ENCODE measurements at places on chromosomes 7 and 10.

DNA sequence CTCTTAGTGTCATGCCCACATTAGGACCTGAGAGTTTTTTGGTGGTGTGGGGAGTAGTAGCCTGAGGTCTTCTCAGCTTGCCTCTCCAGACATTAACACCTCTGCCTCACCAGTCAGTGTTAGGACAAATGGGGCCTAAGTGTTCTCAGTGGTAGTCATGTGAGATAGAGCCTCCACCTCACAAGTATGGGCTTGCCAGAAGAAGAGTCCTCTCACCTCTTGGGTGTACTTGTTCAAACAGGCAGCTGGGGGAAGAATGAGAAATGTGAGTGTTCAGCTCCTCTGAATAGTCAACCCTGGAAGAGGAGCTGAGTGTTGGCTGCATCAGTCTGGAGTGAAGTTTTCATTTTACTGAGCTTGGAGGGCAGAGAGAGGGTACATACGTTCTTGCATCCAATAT lies 464.6 kb downstream of the POM121L12 start:
- DNase-seq = no peak

DNA sequence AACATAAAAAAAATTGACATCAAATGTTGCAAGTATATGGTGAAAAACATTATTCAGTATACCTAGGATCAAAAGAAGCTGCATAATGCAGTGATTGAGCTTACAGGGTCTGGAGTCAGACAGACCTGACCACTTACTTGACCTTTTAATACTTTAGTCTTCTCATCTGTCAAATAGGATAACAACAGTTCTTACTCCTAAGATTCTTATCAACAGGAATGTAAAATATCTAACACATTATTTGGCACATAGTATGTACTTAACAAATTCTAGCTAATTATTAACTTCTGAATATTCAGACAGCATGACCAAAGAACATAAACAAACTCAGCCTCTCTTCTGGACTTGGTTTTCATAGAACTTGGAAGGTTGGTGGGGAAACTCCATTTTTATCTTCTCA lies 45.6 kb upstream of the PIP4K2A start:
- no peak for DNase-seq

DNA sequence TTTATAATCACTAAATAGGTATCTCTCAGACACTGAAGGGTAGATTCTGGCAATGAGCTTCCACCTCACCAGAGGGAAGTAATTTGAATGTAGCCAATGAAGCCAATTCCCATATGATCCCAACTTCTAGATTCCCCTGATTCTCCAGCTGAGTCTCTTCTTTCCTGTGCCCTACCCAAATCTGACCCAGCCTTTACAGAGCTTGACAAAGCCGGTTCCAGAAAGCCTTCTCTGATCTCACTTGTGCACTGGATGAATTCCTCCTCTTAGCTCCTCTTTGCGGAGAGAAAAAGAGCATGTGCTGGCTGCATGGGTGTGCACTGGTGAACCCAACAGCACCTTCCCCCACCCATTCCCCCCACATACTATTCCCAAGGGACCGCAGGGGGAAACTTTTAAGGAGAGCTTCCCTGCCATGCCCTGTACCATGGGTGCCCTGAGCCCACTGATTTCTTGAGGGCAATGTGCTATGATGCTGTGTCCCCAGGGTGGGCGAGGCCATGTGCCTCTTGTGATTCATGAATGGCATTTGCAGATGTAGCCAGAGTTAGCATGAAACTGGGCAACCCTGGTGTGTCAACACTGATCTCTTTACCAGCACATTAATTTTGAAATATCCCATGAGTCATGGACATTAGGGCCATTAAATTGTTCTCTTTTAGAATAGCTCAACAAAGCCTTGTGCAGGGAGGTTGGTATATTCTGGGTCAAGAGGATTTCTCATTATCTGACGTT lies 50.4 kb upstream of the PLEKHA1 start:
- no peak for DNase-seq

- no peak for DNase-seq
Observed at GRCh38 chr10:44587488-44588318, 202.8 kb upstream of the CXCL12 start.

DNA sequence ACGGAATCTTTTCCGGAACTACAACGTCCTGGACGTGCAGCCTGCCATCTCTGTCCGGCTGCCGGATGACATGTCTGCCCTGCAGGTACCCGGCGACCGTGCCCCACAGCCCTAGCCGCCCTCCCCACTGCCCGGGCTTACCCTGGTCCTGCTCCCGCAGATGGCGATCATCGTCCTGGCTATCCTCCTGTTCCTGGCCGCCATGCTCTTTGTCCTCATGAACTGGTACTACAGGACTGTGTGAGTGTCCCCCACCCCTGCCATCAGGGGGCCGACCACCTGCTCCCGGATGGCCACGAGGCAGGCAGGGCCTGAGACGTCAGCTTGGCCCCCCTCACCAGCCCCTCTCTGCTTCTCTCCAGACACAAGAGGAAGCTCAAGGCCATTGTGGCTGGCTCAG lies 38.0 kb upstream of the VSIR start:
- DNase-seq = no peak

- DNase-seq = no peak
Observed at GRCh38 chr10:14173391-14173705, 157.4 kb downstream of the FRMD4A start.

DNA sequence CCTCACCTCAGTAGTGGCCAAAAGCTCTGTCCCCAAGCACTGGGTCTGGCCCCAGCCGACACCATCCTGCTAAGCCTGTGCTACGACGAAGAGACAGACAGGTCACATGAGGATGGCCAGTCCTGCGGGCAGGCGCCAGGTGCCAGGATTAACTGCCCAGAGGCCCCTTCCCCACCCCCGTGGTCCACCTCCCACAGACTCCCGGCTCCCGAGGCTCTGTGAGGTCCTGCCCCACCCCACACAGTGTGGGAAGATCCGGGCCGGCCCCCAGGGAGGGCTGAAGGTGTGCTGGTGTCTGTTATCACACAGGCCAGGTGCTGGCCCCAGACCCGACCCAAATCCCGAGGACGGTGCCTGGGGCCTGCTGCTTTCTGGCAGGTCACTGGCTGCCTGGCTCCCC lies 27.2 kb downstream of the CYP2W1 start:
- no peak for DNase-seq

- DNase-seq = no peak
Observed at GRCh38 chr7:75596727-75597614, 104.9 kb downstream of the SPDYE5 start.

DNA sequence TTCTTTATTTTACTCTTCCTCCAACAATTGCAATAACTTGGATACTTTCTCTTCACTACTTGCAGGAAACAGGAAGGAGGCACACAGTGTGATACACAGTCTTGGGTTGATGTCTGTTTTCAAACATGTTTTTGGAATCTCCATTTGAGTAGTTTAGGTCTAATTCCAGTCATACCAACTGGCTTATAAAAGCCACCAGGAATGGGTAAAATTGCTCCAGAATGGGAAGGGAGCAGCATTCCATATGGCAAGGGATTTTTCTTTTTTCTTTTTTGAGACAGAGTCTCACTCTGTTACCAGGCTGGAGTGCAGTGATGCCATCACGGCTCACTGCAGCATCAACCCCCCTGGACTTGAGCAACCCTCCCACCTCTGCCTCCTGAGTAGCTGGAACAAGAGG lies 545.1 kb upstream of the GALNT17 start:
- no peak for DNase-seq

GRCh38 chr10:102208311-102209035 lies 17.6 kb upstream of the ELOVL3 start:
- DNase-seq = no peak

- DNase-seq = no peak
Observed at GRCh38 chr10:71330789-71331404, 11.8 kb downstream of the SLC29A3 start.

DNA sequence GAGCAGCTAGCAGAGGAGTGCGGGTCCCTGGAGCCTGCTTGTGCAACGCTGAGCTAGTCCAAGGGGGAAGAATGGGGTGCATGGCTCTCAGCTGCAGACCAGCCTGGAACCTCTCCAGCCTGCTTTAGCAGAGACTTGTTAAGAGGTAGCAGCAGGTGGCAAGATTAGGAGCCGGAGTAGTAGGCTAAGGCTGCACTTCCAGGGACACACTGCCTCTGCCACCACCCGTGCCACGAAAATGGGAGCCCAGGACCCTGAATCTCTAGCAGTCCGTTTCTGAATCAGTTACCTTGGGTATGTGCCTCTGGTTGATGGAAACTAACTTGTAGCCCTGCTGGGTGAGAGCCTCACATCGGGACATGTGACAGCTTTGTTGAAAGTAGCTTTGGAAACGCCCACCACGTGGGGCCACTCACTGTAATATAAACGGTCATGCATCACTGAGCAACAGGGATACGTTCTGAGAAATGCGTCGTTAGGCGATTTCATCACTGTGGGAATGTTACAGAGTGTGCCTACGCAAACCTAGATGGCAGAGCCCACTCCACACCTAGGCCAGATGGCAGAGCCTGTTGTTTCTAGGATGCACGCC lies 25.9 kb downstream of the HTRA1 start:
- DNase-seq = no peak

DNA sequence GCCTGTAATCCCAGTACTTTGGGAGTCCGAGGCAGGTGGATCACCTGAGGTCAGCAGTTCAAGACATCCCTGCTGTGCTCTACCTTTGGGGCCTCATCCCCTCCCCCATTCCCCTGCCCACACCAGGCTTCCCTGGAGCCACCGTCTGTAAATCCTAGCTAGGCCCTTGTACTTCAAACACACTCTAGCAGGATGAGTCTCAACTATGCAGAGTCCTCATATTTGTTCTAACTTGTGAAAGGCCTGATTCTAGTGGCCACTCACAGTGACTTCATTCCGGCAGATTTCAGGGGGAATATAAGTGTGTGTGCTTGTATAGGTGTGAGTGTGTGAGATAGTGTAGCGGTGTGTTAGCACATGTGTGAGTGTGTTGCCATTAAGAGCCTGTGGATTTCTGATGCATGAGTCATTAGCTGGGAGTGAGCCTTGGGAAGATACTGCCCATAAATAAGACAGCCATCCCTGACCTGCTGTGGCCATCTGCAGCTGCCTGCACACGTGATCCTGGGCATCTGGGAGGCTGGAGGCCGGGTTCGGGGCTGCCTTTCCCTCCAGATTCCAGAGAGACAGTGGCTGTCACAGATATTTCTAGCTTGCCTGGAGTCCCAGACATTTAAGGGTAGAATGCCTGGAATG lies 1.7 kb upstream of the NEURL1 start:
- DNase-seq = no peak

DNA sequence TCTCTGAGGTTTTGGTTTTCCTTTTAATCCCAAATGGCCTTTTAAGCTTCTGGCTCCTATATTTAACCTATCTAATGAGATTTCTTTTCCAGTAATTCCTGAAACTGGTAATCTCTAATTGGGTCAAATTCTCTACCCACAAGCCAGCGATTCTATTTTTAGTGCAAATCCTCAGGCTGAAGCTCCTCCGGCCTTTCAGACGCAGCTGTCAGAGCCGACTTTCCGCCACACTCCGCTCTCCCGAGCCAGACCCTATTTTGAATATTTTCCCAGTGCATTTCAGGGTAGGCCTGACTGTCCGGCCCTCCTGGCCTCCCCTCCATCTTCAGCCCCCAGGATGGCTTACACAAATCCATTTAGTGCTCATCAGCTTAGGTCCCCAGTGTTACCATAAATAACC lies 9.7 kb upstream of the ADCY1 start:
- no peak for DNase-seq

- DNase-seq = no peak
Observed at GRCh38 chr7:2108501-2109250, 124.1 kb downstream of the MAD1L1 start.

DNA sequence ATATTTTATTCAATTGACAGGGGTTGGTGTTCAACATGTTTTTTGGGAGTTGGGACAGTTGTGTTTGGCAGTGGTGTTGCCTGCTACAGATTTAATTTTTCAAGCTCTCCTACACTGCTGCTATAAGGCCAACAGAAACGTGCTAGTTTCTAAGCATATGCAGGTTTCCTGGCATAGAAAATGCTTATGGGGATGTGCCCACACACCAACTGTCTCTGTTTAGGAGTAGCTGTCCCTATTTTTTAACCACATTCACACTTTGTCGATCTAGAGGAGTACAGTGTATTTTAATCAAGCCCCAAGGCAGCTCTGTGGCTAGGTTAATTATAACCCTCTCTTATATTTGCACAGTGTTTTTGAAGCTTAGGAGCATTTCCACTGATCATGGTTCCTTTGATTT lies 28.6 kb downstream of the TMEM178B start:
- no peak for DNase-seq

- no peak for DNase-seq
Observed at GRCh38 chr10:95394161-95394880, 103.5 kb upstream of the PDLIM1 start.

- no peak for DNase-seq
Observed at GRCh38 chr7:45606050-45606449, 31.9 kb downstream of the ADCY1 start.

DNA sequence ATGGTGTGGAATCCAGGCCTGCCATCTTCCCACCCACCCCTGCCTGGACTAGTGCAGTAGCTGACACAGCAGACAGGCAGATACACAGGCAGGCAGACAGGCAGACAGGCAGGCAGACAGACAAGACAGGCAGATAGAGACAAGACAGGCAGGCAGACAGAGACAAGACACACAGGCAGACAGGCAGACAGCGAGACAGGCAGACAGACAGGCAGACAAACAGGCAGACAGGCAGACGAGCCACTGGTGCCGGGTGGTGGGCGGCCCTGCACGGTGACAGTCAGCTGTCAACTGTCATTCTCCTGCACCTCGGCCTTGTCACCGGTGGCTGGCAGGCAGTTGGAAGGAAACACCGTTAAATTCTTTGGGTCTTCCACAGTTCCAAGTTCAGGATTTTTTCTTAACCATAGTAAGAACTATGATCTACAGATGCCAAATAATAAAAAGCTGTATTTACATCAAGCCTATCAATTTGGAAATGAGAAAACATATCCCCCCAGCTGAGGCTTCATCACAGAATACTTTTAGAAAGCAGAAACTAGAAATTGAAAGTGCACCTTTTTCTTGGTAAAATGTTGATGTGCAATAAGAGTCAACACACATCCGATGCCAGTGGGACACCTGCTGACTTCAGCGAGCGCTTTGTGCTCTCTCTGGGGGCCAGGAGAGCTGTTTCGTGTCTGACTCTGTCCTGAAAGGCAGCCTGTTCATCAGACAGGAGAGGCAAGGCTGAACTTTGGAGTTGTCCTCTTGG lies 250.4 kb downstream of the DNAJB6 start:
- DNase-seq = no peak

DNA sequence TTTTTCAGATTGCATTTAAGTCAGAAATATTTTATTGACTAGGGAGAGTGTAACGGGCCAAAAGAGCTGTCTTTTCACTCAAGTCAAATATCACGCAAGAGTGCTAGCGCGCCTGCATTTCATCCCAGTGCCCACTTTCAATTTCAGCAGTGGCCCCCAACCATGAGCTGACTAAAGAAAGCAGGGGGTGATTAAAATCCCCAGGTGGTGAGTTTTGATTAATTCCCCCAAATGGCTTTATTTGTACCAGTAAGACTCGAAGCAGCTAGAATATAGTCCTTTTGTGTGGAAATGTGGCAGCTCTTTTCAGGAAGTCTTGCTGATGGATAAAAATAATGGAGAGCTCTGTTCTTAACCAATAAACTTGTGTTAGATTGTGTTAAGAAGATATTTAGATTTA lies 35.3 kb downstream of the TRUB1 start:
- DNase-seq = no peak

DNA sequence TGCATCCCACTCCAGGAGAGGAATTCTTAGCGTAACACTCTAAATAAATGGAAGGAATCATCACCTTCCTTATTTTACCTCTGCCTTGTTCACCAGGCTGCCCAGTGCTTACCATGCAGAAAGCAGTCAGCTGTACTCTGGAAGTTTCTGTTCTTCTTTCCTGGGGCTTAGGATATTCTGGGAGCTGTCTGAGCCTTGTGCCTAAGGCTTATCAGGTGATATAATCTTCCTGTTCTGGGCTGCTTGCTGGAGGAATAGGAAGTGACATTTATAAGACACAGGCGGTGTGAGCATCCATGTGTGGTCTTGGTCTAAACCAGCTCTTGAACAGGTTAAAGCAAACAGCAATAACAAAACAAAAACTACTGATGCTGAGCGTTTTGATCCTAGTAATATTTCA lies 13.5 kb downstream of the KCTD7 start:
- DNase-seq = no peak
